NCI-H2171 (cell line): ENCODE measurements at places on chromosomes 6 and 20.

GRCh38 chr6:122753000-122753687 lies 26.4 kb upstream of the FABP7 start:
- no peak for DNase-seq

GRCh38 chr6:93624408-93624807 lies 205.0 kb upstream of the EPHA7 start:
- peak; percentile 7 for DNase-seq

GRCh38 chr6:90123831-90124230 lies 172.8 kb downstream of the BACH2 start:
- no peak for DNase-seq

DNA sequence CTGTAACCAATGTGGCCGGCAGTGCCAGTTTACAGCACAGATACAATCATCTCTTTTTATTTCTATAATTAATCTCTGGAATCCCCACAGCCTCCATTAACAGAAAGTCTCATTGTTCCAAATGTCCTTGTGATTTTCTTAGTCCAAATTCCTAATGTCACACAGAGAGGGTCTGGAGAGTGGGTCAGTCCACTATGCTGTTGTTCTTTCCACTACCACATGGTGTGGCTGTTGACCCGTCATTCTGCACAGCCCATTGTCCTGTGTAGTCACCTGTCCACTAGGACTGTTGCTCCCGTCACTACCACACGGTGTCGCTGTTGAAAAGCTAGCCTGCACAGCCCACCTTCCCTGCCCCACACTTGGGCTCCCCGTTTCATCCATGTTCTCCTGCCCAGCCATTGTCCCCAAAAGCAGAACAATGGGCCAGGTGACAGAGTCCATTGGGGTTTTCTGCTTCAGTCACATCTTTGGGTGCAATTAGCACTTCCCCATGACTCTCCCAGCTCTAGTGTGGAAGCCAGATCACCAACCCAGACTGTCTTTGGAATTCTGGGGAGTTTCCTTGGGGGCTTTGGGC lies 8.6 kb upstream of the LBP start:
- no peak for DNase-seq

DNA sequence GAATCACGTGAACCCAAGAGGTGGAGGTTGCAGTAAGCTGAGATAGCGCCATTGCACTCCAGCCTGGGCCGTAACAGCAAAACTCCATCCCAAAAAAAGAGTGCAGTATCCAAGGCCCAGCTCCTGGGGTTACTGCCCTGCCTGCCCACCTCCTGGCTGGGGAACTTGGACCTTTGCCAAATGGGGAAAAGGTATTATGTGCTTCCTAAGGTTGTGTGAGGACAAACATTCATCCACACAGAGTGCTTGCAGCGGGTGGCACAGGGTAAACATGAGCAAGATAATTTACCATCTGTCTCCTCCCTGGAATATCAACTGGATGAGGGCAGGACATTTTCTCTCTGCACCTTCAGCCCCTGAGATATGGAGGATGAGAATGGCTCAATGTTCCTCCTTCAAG lies 94.9 kb upstream of the POPDC3 start:
- DNase-seq: no peak

- DNase-seq: peak; percentile 50
Measured at GRCh38 chr6:127586372-127586771, 9.4 kb downstream of the C6orf58 start.

- peak; percentile 11 for DNase-seq
Measured at GRCh38 chr6:5398530-5398929, 137.2 kb downstream of the FARS2 start.

DNA sequence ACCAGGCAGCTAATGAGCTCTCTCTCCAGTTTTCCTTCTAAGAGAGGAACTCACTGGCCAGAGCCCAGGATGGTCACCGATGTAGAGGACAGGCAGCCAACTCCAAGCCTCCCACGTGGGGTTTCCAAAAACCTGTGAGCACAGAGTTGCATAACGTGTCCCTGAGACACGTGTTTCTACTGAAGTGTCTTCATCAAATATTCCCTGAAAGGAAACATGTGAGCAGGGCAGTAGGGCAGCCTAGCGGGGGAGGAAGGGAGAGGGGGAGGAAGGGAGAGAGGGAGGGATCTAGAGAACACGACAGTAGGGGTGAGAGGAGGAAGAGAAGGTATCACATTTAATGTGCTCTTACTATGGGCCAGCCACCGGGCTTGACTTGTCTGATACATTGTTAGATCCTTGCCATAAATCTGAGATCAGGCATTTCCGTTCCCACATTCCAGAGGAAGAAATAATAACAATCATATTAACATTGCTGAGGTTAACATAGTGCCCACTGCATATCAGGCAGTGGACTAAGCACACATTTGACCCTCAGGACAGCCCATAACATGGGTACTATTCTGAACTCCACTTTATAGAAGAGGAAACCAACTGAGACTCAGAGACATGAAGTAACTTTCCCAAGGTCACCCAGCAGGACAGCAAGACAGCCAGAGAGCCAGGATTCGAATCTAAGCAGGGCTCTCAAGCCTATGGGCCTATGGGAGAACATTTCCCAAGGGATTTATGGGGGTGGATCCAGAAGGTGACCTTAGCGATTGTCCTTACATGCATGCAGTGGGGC lies 4.5 kb upstream of the SYS1 start:
- DNase-seq: no peak

DNA sequence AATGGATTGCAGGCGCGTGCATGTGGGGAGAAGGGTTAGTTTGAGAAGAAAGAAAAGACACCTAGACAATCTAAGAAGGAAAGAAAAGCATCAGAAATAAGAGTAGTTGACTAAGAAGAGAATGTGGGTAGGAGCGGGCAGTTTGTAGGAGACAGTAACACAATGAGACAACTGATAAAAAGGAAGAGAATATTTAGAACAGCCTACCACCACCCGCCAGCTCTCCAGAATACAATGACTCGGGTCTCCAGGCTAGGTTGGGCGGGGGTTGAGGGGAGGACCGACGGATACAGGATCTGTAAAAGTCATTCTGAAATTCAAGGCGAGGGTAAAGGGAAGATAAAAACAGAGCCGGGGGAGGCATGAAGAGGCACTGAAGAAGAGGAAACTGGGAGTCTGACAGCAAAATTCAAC lies 712 bp downstream of the ABHD16A start:
- no peak for DNase-seq

DNA sequence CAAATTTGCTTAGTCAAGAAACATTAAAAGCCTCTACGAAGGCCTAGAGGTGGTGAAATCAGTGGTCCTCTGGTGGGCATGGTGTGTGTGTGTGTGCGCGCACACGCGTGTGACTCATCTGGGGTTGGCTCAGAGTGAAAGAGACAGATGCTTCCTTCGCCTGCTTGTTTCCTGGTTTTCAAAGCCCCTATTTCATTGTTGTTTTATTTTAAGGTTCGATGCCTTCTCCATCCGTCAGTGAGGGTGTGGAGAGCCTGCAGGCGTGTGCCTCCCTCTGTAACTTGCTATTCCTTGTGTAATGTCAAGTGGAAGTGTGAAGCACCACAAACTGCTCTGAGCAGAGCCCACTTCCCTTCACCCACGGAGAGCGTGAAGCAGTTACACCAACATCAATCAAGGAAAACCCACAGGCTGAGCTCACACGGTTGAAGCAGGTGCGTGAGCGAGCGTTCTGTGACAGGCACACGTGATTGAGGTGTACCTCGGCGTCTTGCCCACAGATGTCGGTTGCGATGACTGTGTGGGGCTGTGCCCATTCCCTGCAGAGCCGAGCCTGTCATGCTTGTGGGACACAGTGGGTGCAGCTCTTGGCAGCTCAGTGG lies 233.9 kb downstream of the PRL start:
- DNase-seq: no peak

DNA sequence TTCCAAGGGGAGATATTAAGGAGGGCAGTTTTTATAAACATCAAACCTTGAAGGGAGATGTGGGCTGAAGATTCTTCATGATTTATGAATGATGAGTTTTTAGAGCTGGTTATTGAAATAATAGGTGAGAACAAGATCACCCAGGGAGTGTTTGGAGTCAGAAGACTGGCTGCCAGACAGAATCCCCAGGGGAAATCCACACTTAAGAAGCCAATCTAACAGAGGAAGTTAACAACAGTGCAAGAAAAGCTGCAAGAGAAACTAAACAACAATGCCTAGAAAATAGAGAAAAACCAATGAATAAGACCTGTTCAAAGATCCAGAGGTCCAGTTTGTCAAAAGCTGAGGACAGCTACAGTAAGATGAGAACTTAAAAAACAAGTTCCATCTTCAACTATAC lies 167.9 kb upstream of the MAN1A1 start:
- DNase-seq: no peak

DNA sequence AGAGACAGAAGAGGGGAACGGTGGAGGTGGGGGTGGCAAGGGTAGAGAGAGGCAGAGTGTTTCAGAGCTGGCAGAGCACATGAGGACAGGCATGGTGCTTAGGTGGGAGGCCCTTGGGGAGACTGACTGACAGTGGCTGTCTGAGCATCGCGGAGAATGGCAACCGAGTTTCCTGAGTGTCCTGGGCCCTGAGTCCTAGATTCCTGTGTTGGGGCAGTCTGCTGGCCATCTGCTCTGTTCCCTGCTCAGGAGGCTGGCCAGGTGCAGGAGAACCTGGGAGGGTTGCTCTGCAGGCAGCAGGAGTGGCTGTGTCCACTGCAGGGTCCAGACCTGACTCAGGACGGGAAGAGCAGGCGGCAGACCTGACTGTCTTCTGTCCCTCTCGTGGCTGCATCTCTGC lies 248.9 kb downstream of the LRFN2 start:
- no peak for DNase-seq

- DNase-seq: no peak
Measured at GRCh38 chr6:98136333-98136732, 698.0 kb upstream of the POU3F2 start.

GRCh38 chr6:13716225-13716954 lies 4.8 kb upstream of the RANBP9 start:
- no peak for DNase-seq

DNA sequence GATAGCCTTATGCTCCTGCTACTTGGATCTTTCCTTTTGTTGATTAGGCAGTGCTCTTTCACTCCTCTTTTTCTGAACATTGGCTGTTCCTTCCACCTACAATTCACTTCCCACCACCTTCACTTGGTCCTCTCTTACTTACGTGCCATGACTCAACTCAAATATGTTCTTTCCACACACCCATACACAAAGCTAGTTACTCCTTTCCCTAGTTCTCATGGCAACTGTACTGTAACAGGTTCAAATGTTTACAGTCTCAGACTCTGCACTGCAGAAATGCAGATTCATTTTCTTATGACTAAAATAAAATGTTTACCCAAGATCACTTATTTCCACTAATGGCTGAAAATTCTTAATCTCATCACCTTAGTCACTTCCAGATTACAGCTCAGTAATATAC lies 174.0 kb upstream of the TSHZ2 start:
- no peak for DNase-seq

- no peak for DNase-seq
Measured at GRCh38 chr6:112189494-112189893, 64.9 kb downstream of the LAMA4 start.

DNA sequence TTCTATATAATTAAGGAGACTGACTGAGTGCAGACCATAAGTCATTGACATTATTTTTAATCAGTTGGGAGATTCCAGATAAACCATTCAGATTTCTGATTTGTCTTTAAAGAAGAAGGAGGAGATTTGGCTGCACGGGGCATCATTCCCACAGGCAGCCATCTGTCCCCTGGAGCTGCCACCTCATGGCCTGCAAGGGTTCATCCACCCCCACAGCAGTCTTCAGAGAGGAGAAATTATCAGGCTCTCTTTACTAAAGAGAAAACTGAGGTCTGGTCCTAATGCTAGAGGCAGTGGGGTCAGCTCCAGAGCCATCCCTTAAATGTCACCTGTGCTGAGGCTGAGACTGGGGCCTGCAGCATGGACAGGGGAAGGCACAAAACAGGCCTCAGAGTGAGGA lies 501.3 kb upstream of the SULF2 start:
- DNase-seq: no peak

GRCh38 chr6:113672491-113673149 lies 184.5 kb upstream of the MARCKS start:
- DNase-seq: no peak

GRCh38 chr6:138647006-138647405 lies 126.6 kb upstream of the CCDC28A start:
- DNase-seq: no peak

- no peak for DNase-seq
Measured at GRCh38 chr6:7534192-7534591, 7.3 kb upstream of the DSP start.

GRCh38 chr6:90004511-90004910 lies 110.2 kb downstream of the GJA10 start:
- DNase-seq: no peak

- no peak for DNase-seq
Measured at GRCh38 chr20:43744151-43744611, 17.4 kb upstream of the GTSF1L start.

GRCh38 chr6:146339716-146340115 lies 203.9 kb upstream of the RAB32 start:
- DNase-seq: no peak

- DNase-seq: no peak
Measured at GRCh38 chr6:48777411-48777810, 666.4 kb upstream of the PTCHD4 start.

GRCh38 chr6:31888276-31889258 lies 8.9 kb downstream of the EHMT2 start:
- no peak for DNase-seq

DNA sequence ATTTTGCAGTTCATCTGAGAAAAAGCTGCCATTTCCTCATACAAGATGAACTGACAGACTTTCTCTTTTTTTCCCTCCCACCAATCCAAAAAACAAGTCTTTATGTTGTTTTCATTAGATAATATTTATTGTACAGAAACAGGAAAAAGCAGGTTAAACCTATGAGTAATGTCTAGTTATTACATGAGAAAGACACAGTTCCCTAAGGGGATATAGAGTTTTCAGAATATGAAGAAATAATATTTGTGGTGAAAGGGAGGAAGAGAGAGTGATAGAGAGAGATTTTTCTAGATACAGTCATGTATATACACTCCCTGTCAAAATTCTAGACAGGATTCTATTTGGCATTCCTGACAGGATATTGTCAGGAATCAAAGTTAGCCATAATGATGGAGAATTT lies 392.4 kb downstream of the BMP2 start:
- DNase-seq: no peak

- no peak for DNase-seq
Measured at GRCh38 chr6:137261761-137262160, 42.6 kb upstream of the IFNGR1 start.

DNA sequence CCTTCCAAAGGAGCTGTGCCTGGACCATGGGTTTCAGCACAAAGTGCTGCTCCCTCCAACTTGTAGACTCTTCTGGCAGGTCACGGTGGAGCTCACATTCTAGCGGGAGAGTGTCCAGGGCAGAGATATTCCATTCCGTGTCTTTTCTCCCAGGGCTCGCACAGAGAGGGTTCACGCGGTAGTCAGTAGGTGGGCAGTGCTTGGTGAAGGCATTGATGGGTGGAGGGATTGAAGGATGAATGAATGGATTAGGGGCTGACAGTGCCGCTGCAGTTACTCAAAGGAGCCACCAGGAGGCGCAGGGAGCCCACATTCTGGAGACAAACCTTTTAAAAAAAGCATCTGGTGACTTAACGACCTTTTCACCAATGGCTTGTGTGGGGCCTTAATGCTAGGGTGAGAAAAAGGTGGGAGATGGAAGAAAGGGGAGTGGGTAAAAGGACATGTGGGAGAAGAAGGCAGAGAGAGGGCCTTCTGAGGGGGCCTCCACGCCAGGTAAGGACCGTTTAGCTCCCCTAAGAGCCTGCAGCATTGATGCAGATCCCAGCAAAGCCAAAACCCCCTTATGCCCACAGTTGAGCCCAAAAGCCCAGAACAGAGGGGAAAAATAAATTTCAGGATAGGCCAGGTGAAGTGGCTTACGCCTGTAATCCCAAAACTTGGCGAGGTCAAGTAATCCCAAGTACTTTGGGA lies 17.5 kb upstream of the FAM110A start:
- peak; percentile 62 for DNase-seq
